ENCODE measurements at places on chromosomes 16 and 17.

DNA sequence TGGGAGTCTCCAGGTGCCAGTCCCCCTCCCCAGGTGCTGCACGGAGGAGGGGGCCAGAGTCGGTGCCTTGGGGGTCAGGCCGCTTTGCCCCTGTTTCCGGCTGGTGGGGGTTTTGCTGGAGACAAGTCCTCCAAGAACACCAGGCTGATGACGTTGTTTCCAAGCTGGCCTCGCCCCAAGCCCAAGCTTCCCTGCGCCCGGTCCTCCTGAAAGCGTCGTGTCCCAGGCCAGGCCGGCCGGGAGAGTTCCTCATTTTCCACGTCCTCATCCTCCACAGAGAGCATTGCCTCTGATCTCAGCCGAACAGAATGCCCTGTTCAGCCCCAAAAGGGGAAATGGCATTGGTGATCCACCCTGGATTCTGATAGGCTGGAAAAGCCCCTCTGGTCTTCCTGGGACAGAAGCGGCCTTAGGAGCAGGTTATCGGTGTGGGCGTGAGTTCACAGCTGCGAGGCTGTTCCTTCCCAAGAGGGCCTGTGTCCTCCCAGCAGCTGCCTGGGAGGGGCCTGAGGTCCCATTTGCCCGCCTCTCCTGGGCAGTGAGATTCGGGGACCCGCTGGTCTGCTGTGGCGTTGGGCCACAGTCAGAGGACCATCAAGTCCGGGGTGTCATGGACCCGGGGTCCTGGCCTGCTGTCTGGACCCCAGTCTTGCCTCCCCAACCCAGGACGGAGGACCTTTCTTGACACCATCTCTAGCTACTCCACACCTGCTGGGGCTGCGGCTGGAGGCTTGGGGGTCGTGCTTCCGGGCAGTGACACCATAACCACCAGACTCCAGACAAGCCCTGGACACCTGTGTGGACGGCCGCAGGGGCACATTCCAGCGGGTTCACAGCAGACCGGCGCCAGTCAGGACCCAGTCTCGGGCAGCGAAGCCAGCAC lies 7.1 kb downstream of the SOX8 start:
- no peak for DNase-seq

GRCh38 chr16:10923650-10924214 lies 18.5 kb downstream of the DEXI start:
- DNase-seq, result no peak

DNA sequence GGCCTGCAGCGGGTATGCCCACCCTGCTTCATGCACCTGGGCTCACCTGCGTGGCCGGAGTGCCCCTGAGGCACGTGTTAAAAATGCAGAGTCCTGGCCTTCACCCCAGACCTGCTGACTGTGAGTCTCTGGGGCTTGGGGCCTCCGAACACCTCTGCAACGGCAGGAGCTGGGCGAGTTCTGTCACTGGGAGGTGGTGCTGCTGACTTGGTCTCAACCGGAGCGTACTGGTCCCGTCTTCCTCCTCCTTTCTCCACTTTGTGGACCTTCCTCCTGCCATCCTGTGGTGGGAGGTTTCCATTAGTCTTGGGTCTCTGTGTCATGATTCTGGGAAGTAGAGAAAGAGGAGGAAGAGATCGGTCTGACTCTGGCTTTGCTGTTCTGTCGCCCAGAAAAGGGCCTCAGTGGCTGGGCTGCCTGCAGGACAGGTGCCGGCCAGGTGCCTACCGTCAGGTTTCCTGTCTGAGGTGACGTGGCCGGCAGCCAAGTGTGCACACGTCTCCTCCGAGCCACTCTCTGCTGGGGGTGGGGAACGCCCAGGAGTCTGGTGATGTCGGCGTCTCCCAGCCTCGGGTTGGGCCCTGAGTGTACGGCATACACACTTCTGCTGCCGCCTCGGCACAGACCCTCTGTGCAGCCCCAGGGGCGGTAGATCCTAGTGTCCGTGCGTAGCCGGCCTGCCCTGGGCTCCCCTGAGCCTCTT lies 6.9 kb downstream of the TSC2 start:
- DNase-seq, result no peak

DNA sequence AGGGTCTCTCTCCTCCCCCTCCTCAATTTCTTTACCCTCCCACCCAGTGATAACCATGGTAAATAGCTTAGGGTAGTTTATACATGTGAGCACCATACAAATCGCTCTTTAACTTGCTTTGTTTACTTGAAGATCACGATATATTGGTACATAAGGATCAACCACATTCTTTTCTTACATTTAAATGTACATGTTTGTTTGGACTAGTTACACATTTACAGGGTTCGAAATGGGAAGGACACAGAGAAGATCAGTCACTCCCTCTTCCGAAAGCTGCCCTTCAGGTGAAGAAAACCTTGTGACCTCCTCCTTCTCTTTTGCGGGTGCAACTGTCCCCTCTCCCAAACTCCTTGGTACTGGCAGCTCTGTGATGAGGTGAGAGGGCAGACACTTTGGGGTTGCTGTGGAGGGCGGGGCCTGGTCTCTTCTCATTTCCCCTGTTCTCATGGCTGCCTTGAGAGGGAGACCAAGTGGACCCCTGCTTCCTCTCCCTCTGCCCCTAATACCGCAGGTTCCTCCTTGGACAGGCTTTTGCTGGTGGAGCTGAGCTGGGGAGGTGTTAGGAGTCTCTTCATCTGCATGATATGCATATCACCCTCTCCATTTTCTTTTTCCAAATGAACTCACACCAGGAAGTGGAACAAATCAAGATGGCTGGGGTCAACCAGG lies 4.7 kb upstream of the PIK3R6 start:
- DNase-seq, result no peak

GRCh38 chr17:46000292-46000691 lies 1.2 kb downstream of the STH start:
- DNase-seq, result no peak

DNA sequence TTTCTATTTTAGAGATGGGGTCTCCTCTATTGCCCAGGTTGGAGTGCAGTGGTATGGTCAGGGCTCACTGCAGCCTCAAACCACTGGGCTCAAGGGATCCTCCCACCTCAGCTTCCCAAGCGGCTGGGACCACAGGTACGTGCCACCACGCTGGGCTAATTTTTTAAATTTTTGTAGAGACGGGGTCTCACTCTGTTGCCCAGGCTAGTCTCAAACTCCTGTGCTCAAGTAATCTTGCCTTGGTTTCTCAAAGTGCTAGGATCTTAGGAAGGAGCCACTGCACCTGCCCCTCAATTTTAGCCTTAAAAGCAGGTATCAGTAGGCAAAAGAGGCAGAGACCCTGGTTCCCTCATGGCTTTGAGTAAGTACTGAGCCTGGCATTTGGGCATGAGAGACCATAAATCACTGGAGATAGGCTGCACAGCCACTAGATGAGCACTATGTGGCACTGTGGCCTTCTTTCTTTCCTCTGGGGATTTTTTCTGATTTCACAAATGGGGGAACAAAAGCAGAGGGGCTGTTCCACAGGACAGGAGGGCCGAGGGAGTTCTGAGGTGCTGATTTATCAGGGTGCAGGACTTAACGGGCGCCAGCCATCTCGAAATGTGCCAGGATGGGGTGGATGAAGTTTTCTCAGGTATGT lies 82.2 kb downstream of the PLXDC1 start:
- DNase-seq, result no peak

DNA sequence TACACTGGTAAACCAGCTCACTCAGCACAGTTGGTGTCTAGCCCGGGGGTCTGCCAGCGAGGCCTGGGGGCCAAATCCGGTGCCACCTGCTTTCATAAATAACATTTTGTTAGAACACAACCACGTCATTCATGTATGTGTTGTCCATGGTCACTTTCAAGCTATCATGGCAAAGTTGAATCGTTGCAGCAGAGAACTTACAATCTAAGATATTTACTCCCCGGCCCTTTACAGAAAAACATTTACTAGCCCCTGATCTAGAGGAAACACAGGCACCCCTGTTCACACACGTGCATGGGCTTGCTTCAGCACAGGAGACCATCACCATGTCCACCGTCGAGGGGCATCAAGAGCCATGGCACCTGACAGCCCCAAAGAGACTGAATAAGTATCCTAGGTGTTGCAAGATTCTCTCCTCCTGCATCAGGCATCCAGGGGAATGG lies 111.4 kb upstream of the DNAH9 start:
- DNase-seq, result no peak

DNA sequence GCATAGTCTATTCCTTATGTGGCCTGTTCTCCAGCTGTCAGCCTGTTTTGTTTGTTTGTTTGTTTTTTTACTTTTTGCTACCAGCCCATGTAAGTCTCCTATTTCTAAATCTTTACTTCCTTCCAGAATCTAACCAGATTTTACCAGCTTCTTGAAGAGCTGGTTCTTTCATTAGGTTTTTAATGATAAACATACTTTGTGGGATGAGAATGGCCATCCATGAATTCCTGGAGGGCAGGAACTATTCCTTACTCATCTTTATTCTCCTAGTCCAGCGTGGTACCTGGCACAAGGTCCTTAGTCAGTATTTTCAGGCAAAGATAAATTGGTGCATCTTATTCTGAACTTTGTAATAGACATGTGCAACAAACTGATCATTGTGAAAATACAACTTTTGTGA lies 17.3 kb downstream of the RSPRY1 start:
- DNase-seq, result no peak

DNA sequence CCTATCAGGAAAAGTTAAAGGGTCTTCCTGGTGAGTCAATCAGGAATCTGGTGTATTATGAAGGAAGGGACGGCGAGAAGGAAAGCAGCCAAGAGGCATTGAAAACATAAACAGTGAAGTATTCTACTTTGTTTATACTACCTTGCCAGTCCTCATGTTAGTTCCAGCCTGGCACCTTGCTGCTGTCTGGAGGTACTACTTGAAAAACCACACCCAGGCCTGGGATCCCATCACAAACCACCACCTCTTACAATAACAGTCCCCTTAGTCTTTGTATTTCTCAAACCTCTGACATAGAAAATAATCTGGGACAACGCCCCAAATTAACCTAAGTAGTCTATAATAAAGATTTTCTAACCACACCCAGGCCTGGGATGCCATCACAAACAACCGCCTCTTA lies 676.7 kb upstream of the SOX9 start:
- DNase-seq, result no peak

DNA sequence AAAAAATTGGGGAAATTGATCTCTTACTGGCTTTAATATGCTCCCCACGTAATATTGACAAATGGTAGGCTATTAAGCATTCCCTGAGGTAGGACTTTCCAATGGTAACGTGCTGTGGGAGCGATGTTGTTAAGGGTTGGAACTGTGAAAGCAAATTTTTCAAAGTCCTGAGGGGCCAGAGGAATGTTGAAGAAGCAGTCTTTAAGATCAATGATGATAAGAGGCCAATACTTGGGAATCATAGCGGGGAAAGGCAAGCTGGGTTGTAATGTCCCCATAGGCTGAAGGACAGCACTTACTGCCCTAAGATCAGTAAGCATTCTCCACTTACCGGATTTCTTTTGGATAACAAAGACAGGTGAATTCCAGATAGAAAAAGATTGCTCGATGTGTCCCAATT lies 69.6 kb upstream of the ARL4D start:
- no peak for DNase-seq

- no peak for DNase-seq
These were observed 406.6 kb upstream of the EEF2KMT start for GRCh38 chr16:5504064-5504781.

DNA sequence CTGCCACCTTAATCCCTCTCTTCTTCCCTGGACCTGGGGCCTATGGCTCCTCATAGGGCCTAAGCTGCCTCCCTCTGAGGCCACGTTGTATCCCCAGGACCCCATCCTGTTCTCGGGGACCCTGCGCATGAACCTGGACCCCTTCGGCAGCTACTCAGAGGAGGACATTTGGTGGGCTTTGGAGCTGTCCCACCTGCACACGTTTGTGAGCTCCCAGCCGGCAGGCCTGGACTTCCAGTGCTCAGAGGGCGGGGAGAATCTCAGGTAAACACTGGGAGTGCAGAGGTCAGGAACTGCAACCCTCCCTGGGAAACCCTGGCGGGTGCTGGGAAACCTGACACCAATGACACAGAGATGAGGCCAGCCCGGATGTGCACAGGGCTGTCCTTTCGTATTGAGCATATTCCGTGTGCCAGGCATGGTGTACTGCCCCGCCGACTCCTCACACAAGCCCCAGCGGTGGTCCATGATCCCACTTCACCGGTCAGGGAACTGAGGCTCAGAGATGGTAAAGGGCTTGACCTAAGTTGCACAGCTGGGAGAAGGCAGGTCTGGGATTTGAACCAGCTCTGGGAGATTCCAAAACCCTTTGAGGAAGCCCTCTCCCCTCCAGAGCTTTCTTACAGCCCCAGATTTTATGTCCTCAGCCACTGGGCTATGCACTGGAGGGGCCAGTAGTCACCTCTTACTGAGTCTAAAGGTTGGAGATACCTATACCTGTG lies 22.9 kb downstream of the ANKRD40 start:
- DNase-seq, result no peak

- no peak for DNase-seq
These were observed 12.0 kb upstream of the TNRC6A start for GRCh38 chr16:24717411-24717810.

GRCh38 chr16:64841482-64841881 lies 280.4 kb downstream of the CDH11 start:
- no peak for DNase-seq

DNA sequence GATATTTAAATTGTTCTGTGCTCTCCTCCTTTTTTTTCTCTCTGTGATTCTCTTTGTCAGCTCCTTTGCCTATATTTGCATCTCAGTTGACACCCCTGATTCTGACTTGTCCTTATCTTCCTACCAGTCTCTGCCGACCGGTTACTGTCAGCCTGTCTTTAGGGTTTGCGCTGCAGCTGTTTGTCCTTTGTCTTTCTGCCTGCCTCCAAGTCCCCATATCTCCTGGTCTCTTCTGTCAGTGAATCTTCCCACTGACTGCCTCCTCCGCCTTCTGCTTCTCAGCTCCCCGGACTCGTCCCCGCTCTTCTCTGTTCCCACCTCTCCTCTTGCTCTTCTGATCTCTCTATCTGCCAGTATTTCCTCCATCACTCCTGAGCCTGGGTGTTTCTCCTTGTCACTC lies 5.2 kb downstream of the TLCD2 start:
- no peak for DNase-seq

DNA sequence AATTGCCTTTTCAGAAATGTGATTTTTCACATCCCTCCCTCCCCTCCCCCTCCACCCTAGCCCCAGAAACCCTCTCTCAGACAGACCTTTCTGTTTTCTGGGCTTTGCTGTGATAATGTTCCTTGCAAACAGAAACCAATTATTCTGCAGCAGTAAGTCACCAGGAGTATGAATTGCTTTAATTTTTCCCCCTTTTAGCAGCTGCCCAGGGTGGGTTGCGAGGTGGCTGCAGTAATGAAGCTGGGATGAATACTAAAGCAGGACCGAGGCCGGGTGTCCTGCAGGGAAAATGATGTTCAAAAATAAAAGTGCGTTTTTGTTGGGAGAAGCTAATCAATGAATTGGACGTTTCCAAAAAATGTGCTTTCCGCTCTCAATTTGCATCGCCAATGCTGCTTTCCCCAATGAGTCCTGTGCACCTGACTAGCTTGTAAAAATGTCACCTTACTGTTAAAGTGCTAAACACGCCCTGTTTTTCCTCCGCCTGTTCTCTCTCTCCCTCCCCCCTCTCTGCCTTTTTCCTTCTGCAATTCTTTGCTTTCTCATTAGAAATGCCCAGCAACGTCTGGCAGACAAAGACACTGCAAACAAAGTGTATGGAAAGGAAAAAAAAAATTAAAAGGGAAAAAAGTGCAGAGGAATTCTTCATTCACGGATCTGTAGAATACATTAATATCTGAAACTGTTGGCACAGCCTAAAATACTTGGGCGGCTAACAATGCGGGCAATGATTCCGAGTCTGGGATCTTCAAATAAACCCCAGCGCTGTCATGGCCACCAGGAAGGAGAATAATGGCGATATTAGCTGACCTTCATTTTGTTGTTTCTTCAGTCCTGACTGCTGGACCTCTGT lies 244.1 kb downstream of the STX8 start:
- DNase-seq, result no peak

GRCh38 chr16:84593825-84594724 lies 23.8 kb downstream of the COTL1 start:
- peak; percentile 77 for DNase-seq

- no peak for DNase-seq
These were observed 1.1 kb downstream of the ACTG1 start for GRCh38 chr17:81511554-81511803.
